ENCODE measurements at places on chromosomes 16 and 17.

- DNase-seq, result no peak
Measured at GRCh38 chr17:77438241-77439188, 297.7 kb downstream of the SEC14L1 start.

- no peak for DNase-seq
Measured at GRCh38 chr17:9666461-9667050, 21.2 kb downstream of the USP43 start.

DNA sequence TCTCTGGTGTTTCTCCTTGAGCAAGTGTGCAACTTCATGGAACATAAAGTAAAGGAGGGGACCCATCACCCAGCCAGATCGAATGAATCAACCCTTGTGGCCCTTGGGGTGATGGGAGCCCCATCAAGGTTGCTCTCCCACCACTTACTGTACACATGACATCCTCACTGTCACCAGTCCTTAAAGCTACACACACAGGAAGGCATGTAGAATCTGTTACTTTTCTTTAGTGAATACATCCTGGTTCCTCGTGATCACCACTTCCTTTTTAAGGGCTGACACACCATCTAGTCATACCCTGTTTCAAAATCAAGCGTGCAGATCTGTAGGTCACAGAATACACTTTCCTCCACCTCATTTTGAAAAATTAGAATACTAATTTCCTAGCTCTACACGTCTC lies 22.6 kb upstream of the MPHOSPH6 start:
- no peak for DNase-seq

DNA sequence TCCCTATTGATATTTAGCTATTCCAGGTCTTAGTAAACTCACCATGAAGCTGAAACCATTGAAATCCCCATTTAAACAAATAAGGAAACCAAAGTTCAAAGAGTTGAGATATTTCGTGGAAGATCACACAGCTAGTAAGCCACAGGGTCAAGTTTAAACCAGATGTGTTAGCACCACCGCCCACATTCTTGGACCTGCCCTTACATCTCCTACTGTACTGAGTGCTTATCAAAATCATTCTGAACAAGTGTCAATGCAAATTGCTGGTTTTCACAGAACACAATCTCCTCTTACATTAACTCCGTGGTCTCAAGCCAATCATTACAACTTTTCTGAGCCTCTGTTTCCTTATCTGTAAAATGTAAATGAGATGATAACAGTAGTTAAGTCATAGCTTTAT lies 676.2 kb downstream of the CDH11 start:
- no peak for DNase-seq

- no peak for DNase-seq
Measured at GRCh38 chr17:42132941-42133340, 10.3 kb downstream of the HSPB9 start.

- no peak for DNase-seq
Measured at GRCh38 chr17:51722994-51723393, 435.5 kb downstream of the CA10 start.

DNA sequence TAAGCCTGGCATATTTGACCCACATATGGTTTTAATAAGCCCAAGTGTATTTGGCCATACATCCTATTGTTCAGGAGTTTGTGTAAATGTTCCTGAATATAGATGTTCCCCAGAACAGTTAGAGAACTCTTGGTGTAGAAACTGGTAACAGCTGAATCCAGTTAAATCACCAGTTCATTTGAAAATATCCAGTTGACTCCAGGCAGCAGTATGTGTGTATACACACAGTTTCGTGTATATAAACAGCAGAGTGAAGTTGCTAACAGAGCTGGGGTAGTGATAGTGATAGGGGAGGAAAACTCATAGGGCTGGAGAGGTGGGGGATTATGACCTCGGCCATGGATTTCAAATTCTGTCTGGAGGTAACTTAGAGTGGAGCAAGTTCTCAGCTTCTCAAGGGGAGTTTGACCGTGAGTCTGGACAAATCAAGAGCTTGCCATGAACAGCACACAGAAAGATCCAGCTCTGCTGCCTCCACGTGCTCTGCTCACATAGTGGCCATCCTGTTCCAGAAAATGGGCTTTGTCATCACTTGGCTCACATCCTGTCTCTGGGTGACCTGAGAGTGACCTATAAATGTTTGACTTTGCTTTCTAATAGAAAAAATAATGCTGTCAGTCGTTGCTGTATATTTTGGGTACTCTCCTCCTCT lies 30.6 kb upstream of the MMD start:
- peak; percentile 36 for DNase-seq

DNA sequence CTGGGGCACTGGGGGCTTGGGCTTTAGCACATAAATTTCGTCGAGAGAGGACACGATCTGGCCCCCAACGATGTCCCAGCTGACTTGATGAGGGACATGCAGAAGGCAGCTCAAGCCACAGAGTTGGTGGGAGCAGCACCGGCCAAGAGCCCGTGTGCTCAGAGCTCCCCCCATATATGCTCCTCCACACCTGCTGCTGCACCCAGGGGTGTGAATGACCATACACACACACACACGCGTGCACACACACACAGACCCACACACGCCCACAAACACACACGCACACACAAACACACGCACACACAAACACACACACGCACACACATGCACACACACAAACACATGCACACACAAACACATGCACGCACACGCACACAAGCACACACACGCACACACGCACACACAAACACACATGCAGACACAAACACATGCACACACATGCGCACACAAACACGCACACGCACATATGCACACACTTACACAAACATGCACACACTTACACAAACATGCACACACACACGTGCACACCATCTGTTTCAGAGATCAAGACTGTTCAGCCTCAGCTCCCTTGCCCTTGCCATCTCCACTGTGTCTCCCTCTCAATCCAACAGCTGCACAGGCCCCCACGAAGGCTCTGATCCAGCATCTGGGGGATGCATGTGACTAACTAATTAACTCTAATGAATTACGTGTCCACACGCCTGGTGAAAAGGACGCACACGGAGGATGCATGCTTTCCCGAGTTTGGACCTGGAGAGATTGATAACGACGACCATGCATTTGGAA lies 85.6 kb upstream of the TNRC6C start:
- DNase-seq, result no peak

- DNase-seq, result peak; percentile 65
Measured at GRCh38 chr17:19867079-19867328, 732 bp downstream of the ULK2 start.
